ENCODE measurements at places on chromosomes 6 and 20.

DNA sequence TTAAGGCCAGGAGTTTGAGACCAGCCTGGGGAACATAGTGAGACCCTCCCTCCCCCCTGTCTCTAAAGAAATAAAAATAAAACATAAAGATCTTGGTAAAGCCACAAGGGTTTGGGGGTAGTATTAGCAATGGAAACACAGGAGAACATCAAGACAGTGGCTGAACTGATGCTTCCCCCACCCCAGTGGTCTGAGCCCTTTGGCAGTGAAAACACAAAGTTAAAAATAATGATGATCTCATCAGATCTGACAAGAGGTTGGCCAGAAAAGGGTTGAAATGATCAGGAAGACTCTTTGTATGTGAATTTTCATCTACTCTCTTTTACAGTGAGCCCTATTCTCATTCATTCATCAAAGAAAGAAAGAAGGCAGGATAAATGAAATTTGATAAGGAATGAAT is 93.7 kb downstream of the KCNB1 start:
- no peaks in the 10 kb centered on the region for H3K36me3 ChIP-seq
- H3K27ac ChIP-seq: no peak overlapping the region
- no peak overlapping the region for H3K4me3 ChIP-seq
- no peaks in the 10 kb centered on the region for H3K27me3 ChIP-seq

GRCh38 chr20:23086931-23087411 is 847 bp upstream of the CD93 start:
- H3K4me3 ChIP-seq: no peak overlapping the region
- peak; percentile 88 for DNase-seq
- no peaks in the 10 kb centered on the region for H3K27me3 ChIP-seq
- peak overlapping the region; percentile 71 for H3K27ac ChIP-seq
- peaks cover 2% of the 10 kb centered on the region for H3K4me1 ChIP-seq

DNA sequence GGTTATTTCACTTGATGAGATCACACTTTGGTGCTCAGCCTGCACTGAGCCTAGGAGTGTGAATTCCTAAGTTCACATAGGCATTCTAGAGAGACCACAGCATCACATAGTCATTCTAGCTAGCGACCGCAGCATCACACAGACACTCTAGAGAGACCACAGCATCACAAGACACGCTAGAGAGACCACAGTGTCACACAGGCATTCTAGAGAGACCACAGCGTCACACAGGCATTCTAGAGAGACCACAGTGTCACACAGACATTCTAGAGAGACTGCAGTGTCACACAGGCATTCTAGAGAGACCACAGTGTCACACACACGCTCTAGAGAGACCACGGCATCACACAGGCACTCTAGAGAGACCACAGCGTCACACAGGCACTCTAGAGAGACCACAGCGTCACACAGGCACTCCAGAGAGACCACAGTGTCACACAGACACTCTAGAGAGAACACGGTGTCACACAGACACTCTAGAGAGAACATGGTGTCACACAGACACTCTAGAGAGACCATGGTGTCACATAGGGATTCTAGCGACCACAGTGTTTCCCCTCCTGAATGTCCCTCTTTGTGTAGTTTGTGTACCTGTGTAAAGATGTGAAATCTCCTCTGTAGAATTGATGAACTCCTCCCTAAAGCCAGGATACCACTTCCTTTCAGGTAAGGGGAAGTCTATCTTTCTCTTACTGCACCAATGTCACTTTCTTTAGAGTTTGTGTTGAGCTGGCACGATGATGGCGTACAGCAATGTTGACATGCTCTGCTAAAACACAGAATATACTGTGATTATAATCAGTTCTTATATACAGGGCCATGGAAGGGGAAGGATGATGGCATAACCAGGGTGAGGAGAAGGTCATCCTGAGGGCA is 169.4 kb downstream of the ZDHHC14 start:
- no peak overlapping the region for H3K4me3 ChIP-seq
- H3K27ac ChIP-seq: no peak overlapping the region
- DNase-seq: no peak
- no peaks in the 10 kb centered on the region for H3K4me1 ChIP-seq
- H3K36me3 ChIP-seq: peaks cover 1% of the 10 kb centered on the region

DNA sequence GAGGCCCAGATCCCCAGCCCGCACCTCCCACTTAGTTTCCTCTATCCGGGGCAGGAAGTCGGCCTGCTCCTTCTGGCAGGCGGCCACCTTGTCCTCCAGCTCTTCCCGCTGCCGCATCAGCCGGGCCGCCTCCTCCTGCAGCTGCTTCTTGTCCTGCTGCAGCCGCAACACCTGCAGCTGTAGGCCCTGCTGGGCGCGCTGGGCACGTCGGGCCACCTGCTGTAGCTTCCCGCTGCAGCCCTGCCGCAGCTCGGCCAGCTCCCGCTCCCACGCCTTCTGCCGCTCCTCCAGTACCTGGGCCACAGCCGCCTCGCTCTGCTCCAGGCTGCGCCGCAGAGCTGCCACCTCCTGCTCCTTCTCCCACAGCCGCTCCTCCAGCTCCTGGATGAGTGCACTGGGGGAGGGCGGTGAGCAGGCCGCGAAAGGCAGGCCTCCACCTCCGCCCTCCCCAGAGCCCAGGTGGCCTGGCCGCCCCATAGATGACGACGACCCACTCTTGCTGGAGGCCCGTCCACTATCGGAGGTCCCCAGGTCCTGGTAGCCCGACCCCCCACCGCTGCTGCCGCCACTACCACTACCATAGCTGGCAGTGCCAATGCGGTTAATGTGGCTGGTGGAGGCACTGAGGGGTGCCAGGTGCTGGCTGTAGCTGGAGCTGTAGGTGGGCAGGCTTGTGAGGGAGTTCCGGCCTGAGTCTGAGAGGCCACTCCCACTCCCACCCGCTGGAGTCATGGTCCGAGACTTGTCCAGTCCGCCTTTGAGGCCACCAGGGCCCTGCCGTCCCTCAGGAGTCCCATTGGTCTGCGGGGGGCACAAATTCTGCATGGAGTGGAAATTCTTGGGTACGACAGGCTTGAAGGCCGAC is 6.0 kb upstream of the FASTKD5 start:
- H3K36me3 ChIP-seq: no peaks in the 10 kb centered on the region
- H3K4me3 ChIP-seq: no peak overlapping the region
- H3K27ac ChIP-seq: no peak overlapping the region
- H3K27me3 ChIP-seq: no peaks in the 10 kb centered on the region
- DNase-seq: peak; percentile 68

DNA sequence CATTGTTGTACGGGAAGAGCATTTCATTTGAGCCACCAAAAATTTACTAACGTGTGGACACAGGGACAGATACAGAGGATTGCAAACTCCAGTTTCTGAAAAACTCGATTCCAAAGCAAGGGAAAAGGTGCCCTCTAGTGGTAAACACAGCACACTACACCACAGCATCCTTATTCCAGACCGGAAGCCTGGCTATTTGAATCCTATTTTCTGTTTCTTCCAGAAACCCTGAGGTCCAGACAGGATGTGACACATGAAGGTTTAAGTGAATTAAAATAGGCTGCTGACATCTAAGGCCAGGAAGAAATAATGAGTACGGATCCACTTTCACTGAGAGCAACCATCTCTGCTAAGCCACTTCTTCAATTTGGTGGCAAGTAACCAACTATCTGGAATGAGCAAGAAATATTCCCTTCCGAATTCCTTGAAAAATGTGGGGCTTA is 31.8 kb upstream of the GMPR start:
- peak overlapping the region; percentile 48 for H3K27ac ChIP-seq
- H3K27me3 ChIP-seq: no peaks in the 10 kb centered on the region
- H3K36me3 ChIP-seq: no peaks in the 10 kb centered on the region
- H3K4me3 ChIP-seq: no peak overlapping the region

- H3K4me1 ChIP-seq: peaks cover 7% of the 10 kb centered on the region
- H3K4me3 ChIP-seq: no peak overlapping the region
- H3K27me3 ChIP-seq: no peaks in the 10 kb centered on the region
- H3K36me3 ChIP-seq: no peaks in the 10 kb centered on the region
- H3K27ac ChIP-seq: peak overlapping the region; percentile 32
Measured at GRCh38 chr6:35178932-35179832, 34.6 kb upstream of the SCUBE3 start.

DNA sequence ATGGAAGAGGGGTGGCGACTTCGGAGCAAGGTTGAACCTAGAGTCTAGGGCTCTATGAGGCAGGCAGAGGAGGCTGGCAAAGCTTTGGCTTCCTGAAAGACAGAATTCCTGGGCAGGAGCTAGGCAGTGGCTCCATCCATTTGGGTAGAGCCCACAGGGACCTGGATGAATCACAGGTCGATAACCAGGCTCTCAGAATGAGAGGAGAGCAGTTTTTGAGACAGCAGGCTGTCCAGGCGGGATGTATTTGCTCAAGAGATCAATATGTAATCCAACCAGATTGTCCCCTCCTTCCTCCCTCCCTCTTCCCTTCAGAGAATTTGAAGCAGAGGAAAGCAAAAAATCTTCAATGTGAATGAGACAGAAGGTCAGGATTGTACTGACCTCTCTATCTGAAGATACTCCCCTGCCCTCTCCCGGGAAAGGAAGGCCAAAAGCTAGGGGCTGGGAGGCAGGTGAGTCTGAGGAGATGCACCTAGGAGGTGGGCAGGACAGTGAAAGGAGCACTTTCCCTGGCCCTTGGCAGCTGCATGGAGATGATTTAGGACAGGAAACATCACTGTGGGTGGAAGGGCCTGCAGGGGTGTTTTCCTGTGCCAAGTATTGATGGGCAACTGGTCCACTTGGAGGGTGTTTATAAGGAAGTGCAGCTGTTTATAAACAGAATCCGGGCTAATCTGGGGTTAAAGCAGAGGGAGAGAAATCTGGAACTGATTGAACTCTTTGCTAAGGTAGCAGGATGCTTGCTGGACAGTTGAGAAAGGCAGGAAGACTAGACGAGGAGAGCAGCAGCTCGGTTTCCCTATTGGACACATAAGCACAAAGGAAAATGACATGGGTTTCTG is 212.4 kb upstream of the LRFN2 start:
- no peak for DNase-seq
- no peak overlapping the region for H3K27ac ChIP-seq
- H3K27me3 ChIP-seq: no peaks in the 10 kb centered on the region
- H3K4me1 ChIP-seq: no peaks in the 10 kb centered on the region
- H3K36me3 ChIP-seq: no peaks in the 10 kb centered on the region
- no peak overlapping the region for H3K4me3 ChIP-seq

GRCh38 chr6:41066867-41067304 is 5.3 kb downstream of the OARD1 start:
- H3K36me3 ChIP-seq: peaks cover 3% of the 10 kb centered on the region
- H3K27ac ChIP-seq: no peak overlapping the region
- H3K27me3 ChIP-seq: no peaks in the 10 kb centered on the region
- peak; percentile 87 for DNase-seq
- no peaks in the 10 kb centered on the region for H3K4me1 ChIP-seq
- H3K4me3 ChIP-seq: no peak overlapping the region

DNA sequence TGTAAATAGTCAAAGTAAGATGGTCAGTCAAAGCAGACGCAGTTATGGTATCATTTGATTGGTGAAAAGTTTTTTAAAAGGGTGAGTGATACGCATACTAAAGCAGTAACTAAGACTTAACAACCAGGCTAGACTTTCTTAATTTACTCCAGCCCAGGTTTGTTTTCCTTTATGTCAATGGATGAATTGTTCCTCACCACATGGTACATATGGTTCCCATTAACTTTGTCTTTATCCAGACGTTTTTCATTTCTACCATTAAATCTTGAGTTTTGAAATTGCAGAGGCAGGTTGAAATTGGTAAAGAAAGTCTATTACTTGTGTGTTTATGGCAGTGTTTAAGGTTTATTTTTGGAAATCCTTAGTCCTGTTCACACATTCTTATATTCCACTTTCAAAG is 98.5 kb upstream of the SCGN start:
- H3K36me3 ChIP-seq: peaks cover 2% of the 10 kb centered on the region
- H3K27ac ChIP-seq: no peak overlapping the region

- no peak for DNase-seq
- no peaks in the 10 kb centered on the region for H3K36me3 ChIP-seq
- no peaks in the 10 kb centered on the region for H3K4me1 ChIP-seq
Measured at GRCh38 chr20:50133474-50134217, 19.9 kb downstream of the PEDS1 start.

GRCh38 chr6:140572129-140572528 is 1197.7 kb upstream of the CITED2 start:
- no peak overlapping the region for H3K4me3 ChIP-seq
- H3K36me3 ChIP-seq: no peaks in the 10 kb centered on the region
- peak overlapping the region; percentile 82 for H3K27ac ChIP-seq
- no peaks in the 10 kb centered on the region for H3K27me3 ChIP-seq
- no peak for DNase-seq

DNA sequence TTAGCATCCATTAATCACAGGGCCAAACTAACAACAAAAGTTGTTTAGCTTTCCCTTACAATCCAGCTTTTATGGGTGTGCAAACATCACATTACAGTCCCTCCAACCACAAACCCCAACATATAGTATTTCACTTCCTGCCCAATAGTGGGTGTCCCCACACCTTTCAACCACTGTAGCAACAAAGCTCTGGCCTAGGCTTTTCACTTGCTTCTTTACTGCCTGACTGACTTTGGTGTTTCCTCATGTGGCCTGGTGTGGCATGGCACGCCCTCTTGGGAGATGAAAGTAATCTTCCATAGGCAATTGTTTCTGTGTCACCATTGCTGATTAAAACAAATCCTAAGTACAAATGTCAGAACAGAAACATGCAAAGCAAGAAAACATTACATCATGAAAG is 46.3 kb downstream of the MCM8 start:
- no peak for DNase-seq
- H3K4me1 ChIP-seq: no peaks in the 10 kb centered on the region
- no peak overlapping the region for H3K4me3 ChIP-seq
- no peaks in the 10 kb centered on the region for H3K27me3 ChIP-seq
- no peaks in the 10 kb centered on the region for H3K36me3 ChIP-seq
- H3K27ac ChIP-seq: no peak overlapping the region
